ENCODE measurements at places on chromosomes 16 and 17.

DNA sequence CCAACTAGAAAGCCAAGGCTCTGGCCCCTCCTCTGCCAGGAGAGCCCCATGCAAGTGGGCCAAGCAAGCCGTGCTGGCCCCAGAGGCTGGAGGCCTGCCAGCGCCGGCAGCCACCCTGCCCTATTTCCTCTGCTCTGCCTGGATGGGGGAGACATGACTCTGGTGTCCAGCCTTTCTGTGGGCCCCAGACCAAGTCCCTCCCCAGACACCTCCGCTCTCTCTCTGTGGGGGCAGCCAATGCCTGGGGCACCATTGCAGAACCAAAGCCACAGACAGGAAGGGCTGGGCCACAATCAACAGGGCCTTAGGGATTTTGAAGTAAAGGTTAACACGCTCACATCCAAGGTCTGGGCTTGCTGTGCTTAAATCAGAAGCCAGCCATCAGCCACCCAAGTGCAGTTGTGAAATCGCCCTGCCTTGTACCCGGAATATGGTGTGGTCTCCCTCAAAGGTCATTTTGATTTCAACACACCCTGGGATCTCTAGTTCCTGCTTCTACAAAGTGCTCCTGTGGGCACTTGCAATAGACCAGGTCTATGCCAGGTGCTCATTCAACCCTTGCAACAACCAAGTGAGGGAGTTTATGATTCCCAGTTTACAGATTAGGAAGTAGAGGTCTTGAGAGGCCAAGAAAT is 63.5 kb upstream of the TEX2 start:
- DNase-seq = no peak

GRCh38 chr16:84869473-84869845 is 49.7 kb downstream of the CRISPLD2 start:
- DNase-seq = no peak

DNA sequence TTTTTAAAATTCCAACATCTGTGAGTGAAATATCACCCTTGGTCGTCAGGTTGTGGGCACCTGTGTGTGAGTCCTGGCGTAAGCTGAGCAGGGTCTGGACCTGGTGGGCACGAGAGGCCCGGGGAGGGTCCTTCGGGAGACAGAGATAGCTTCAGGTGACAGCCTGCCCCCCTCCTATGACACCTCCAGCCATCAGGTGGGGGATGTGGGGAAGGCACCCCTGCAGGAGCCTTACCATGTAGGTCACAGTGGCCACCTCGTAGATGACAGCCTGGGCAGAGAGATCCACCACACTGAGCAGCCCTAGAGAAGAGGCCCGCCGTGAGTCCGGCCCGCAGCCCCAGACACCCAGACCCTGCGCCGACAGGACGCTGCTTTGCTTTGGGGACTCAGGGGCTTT is 11.2 kb downstream of the SLC47A2 start:
- no peak for DNase-seq

- no peak for DNase-seq
These were observed 2.2 kb upstream of the TMC5 start for GRCh38 chr16:19415461-19415860.

DNA sequence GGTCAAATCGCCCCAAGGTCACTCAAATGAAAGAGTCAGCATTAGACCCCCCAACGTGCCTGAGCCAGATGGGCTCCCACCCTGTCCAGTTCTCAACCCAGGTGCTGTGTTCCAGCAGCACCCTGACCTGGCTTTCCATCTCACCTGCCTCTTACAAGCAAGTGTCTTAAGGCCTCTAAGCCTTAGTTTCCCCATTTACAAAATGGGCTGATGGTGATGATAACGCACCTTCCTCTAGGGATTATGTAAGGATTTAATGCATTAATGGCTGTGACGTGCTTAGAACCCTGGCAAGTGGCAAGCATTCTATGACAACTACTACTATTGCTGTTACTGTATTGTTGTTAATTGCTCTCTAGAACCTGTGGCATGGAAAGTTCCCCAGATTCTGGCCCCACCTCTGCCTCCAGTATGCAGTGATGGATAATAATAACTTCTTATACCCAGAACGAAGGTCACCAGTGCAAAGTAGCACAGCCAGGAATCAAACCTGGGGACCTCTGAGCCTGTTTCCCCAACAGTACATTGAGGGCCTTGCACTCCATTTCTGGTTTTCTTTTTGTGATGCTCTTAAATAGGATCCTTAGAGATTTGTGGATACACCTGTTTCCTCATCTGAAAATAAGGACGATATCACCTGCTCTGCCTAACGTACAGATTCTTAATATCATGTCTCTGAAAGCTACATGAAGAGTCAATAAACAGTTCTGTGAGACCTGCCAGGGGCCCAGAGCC is 3.3 kb upstream of the SLC25A39 start:
- no peak for DNase-seq

DNA sequence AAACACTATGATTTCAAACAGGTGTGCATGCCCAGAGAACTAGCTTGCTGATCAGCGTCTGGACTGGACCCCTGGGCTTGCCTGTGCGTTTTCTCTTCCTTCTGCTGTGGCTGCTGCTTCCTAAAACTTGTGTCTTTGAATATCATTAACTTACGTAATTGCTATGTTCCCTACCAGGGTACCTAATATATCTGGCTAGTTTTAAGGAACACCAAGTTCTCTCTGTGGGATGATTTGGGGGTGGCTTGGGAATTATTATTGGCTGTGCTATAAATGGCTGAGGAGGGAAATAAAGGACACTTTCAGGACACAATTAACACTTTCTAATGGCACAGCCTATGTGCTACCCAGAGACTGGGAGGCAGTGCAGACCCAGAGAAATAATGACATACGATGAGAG is 606.0 kb upstream of the RBFOX1 start:
- DNase-seq = no peak

DNA sequence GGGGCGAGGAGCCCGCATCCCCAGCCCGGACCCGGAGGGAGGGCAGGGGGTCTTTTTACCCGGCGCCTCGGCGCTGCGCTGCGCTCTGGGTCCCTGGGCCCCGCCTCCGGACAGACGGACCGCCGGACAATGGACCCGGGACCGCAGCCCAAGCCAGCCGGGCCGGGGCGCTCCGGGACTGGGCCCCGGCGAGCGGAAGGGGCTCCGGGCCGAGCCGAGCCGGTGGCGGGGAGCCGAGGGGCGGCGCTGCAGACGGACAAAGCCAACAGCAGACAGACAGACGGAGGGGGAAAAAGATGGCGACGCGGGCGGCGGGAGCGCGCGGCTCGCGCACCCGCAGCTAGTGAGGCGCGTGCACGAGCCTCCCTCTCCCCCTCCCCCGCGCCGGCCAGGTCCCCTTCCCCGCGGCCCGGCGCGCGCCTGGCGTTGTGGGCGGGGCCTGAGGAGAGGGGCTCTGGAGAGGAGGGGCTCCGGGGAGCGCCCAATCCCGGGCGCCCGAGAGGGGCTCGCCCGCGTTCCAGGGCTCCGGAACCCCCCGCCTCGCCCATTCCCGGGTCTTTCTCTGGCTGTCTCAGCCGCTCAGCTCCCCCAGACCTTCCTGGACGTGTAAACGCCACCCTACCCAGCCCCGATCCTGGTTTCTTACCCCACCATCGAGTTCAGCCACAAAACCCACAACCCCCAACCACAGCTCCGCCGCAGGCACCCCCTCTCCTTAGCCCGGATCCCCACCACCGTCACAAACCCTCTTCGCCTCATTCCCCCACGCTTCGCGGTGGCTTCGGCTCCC is at the start of gene ZNF821:
Gene ZNF821, minus strand, starts transcription at position 334 of the 790 bp plus-strand sequence. CDS start 4,236 bp downstream, outside the sequence.
- peak; percentile 73 for DNase-seq

- DNase-seq = no peak
These were observed 27.9 kb upstream of the GINS2 start for GRCh38 chr16:85716680-85717038.

GRCh38 chr16:26139884-26140283 is 448.1 kb downstream of the HS3ST4 start:
- DNase-seq = no peak

GRCh38 chr17:27666831-27667560 is 36.0 kb downstream of the LGALS9 start:
- no peak for DNase-seq

DNA sequence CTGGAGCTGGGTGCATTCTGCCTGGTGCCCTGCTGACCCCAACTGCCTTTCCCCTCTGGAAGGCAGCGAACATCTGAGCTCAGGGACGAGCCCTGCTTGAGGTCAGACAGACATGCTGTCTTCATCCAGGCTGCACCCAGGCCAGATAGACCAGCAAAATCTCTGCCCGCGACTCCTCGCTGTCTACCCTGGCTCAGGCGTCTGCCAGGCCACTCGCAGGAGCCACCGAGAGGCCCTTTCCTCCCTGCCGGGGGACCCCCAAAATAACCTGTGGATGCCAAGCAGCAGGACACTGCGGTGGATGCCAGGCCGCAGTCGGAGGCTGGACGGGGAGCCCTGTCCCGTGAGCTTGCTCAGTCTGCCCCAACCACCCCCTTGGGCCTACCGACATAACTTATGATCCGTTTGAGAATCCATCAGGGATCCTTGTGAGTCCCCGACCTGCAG is 3.3 kb upstream of the SLC25A10 start:
- DNase-seq = no peak

- DNase-seq = no peak
These were observed 3.6 kb downstream of the LITAF start for GRCh38 chr16:11583166-11583565.

DNA sequence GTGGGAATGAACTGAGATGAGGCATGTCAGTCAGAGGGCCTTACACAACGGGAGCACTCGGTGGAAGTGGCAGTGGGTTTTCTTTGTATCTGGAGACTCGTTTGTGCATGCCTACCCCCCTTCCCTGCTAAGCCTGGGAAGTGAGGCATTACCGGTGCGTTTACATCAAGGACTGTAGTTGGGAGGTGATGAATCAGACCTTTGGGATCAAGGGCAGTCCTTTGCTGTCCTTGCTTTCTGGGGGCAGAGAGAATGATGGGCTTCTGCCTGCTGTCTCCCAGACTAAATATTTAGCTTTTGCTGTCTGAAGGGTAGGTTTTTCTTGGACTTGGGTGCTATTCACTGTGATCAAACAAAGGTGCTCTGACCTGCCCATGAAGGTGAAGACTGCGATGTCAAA is 83.0 kb downstream of the WWP2 start:
- DNase-seq = no peak

DNA sequence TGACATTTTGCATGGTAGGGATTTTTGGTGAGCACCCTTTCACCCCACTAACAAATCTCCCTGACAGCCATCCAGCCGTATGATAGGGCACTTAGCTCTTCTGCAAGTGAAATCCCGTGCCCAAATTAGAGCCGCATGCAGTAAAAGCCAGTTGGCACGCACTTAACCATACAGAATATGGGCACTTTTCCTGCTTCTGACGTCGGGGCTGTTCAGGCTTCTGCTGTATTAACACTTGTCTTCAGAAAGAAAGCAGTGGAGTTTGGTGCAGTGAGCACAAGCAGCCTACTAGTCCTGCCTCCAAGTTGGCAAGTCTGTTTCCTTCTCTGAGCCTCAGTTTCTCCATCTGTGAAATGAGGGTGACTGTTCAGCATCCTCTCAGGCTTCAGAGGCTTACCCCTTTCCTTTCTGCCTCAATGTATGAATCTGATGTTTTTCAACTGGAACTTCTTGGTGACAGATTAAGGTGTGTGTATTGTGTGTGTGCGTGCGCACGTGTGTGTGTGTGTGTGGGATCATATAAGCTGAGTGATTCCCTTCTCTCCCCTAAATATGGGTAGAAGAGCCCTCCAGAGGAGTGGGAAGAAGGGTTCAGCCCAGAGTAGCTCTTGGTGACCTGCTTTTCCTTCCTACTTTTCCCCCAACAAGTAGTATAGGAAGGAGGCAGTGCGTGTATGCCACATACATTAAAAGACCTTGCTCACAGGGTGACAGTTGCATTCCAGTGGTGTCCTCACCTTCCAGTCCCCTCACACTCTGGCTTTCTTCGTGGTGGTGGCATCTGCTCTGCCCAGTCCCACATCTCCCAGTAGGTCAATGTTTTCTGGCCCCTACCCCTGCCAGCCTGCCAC is 19.0 kb downstream of the IGF2BP1 start:
- no peak for DNase-seq

GRCh38 chr17:43327421-43327820 is 71.4 kb upstream of the ARL4D start:
- DNase-seq = no peak

DNA sequence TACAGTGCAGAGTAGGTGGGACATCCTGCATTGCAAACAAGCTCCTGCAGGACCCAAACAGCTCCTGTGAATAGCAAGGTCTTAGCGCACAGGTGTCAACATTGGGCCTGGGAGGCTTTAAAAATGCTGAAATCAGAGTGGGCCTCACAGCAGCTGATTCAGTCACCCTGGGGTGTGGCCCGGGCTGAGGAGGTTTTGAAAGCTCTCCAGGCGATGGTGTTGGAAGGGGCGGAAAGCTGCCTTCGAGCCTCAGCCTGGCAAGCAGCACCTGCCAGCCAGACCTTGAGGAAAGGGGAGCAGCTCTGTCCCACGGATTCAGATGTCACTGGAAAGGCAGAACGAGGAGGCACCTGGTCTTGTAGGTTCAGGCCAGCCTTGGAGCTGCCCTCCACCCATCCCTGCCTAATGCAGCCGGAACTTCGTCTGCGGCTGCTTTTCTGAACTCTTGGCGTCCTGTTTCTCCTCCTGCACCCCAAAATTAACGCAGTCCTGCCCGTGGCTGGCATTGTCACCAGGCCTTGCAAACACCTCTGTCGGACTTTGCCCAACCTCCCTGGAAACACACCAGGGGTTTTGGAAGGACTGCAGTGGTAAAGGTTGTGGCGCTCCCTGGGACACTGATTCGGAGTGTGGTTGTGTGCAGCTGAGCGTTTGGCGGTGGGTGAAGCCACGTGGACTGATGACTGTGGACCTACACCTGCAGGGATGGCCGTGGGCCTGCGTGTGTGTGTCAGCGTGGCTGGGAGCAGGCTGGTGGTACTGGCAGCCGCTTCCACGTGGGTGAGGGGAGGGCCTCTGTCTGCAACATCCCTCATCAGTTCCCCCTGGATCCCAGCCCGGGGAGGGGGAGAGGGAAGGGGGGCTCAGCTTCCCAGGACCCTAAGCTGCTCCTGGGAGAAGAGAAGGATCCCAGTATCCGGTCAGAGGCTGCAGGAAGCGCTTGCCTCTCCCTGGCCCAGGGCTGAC is 3.4 kb downstream of the NECAB2 start:
- DNase-seq = no peak

DNA sequence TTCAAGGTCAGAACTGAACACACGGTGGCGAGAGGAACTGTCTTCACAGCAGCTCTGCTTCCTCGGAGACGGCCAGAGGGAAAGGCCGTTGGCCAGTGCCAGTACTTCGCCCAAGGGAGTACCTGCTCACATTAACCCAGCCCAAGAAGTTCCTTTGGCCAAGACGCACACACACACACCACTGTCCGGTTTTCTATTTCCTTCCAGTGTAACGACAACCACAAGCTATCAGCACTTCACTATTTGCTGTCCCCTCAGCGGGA is 744 bp upstream of the GGNBP2 start:
- no peak for DNase-seq

Measured in H1 (cell line).